Spinal cord (tissue), 10 donors: ENCODE measurements at places on chromosomes 4 and X.

GRCh38 chrX:42495139-42495538 lies 282.8 kb downstream of the PPP1R2C start:
- no peak for DNase-seq

DNA sequence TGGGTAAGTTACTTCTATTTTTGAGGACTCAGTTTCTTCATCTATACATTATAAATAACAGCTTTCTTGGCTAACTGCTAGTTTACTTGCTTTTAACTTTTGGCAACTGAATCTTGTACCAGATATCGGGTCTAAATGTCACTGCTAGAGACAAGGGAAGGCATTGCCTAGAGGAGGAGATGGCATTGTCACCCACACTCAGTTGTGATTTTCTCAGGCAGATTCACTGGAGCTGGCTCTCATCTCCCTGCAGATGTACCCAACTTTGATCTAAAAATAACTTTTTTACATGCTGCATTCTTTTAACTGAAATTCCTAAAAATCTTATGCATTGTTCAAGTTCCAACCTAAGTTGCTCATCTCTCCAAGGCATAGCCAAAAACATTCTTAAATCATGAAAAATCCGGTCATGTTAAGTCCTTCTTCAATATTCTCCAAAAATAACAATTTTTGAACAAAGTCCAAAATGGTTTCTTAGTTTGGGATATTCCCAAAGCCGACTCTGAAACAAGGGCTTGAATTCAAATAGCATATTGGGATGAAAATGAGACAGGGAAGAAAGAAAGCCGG lies 469.0 kb upstream of the BOD1L1 start:
- no peak for DNase-seq

GRCh38 chr4:85107553-85107952 lies 141.1 kb upstream of the WDFY3 start:
- no peak for DNase-seq

- no peak for DNase-seq
These were observed 20.0 kb upstream of the MECP2 start for GRCh38 chrX:154117566-154117965.

DNA sequence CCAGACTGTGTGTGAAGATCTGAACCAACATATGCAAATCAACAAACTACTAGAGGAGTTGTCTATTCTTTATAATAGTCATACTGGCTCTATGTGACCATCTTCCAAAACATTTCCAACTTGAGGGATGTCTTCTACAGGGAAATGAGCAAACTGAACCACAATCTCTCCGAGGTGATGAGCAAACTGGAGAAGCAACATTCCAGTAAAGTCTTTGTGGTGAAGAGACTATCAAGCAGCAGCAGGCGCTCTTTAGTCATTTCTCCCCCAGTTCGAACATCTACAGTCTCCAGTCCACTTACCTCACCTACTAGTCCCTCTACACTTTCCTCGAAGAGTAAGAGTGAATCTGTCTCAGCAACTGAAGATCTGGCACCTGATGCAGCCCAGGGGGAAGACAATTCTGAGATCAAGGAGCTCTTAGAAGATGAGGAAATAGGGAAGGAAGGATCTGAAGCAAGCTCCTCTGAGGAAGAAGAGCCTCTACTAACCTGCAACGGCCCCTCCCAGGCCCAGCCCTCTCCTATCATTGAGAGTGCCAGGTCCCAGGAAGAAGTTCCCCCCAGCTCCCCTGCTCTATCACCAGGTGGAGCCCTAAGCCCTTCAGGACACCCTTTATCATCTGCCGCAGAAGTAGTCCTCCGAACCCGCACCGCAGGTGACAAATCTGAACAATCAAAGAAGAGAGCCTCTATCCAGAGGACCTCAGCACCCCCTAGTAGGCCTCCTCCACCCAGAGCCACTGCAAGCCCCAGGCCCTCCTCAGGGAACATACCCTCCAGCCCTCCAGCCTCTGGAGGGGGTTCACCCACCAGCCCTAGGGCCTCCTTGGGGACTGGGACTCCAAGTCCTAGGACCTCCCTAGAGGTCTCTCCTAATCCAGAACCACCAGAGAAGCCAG lies 98.1 kb downstream of the HNRNPD start:
- DNase-seq: no peak

DNA sequence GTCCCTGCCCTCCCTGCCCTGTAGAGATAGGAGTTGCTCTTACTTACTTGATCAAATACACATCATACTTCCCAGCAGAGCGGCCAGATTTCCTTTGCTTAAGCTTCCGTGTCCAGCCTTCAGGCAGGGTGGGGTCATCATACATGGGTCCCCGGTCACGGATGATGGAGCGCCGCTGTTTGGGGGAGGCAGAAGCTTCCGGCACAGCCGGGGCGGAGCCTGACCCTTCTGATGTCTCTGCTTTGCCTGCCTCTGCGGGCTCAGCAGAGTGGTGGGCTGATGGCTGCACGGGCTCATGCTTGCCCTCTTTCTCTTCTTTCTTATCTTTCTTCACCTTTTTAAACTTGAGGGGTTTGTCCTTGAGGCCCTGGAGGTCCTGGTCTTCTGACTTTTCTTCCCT lies 12.5 kb upstream of the IRAK1 start:
- no peak for DNase-seq

- no peak for DNase-seq
These were observed 739 bp downstream of the GAK start for GRCh38 chr4:931194-931959.

DNA sequence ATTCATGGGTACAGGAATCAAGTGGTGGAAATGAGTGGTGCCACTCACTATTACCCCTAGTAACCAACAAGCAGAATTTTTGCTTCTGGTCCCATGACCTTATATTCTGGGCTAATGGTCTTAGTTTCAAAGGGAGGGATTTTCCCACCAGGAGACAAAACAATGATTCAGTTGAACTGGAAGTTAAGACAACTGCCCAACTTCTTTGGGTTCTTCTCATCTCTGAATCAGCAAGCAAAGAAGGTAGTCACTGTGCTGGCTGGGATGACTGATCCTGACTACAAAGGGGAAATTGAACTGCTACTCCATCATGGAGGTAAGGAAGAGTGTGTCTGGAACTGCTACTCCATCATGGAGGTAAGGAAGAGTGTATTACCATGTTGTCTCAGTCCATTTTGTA lies 87.2 kb downstream of the IL13RA2 start:
- no peak for DNase-seq

- no peak for DNase-seq
These were observed 242.1 kb downstream of the ADAMTS3 start for GRCh38 chr4:72326692-72327632.

DNA sequence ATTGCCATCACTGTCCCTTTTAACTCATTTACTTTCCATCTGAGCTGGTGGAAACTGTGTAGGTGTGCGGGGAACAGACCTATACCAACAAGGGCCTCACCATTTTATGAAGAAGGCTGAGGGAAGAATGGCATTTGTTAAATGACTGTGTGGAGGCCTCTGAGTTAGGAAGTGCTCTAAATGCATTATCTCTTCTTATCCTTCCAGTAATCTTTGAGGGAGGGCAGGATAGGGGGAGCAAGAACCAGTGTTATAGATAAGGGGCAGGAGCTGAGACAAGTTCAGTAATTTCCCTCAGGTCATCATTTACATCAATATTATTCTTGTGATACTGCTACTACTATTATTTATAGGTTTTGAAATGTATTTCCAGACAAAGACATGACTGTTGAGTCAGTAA lies 122.4 kb upstream of the PDLIM3 start:
- no peak for DNase-seq

GRCh38 chrX:119696251-119696890 lies 3.4 kb upstream of the SEPTIN6 start:
- DNase-seq: no peak

GRCh38 chr4:36391411-36391810 lies 110.0 kb downstream of the DTHD1 start:
- DNase-seq: peak; percentile 62

DNA sequence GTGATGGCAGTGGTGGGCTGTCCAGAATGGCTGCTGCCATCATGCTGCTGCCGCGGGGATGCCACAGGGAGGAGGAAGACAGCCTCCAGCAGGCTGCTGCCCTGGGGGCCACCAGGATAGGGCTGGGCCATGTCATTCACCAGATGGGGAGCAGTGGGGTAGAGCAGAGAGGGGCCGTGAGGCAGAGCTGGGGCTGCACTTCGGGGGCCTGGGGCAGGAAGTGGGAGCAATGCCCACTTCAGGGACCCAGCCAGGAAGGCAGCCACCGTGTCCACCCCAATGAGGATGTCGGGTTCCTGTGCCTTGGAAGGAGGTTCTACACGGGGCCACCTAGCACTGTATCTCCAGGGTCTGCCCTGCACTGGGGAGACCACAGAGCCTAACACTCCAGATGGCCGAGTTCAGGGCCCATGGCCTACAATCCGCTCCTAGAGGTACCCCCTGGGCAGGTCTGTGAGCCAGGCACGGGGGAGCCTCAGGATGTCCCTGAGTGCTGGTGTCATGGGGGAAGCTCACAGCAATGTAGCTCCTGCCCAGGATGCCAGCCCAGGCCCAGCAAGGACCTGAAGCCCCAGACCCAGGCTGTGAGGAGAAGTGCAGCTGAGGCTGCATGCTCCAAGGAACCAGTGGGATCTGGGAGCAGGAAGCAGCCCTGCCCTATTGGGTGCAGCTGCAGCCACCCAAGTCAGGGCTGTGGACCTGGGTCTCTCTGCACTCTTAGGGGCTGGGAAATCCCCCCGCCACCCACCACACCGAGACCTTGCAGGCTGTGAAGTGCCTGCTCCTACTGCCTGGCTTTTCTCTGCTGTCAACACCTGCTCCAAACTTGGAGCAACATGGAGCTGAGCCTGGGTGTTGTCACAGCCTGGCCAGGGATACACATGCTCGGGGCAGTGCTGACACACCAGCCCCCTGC lies 140.3 kb downstream of the PDHA2 start:
- no peak for DNase-seq

DNA sequence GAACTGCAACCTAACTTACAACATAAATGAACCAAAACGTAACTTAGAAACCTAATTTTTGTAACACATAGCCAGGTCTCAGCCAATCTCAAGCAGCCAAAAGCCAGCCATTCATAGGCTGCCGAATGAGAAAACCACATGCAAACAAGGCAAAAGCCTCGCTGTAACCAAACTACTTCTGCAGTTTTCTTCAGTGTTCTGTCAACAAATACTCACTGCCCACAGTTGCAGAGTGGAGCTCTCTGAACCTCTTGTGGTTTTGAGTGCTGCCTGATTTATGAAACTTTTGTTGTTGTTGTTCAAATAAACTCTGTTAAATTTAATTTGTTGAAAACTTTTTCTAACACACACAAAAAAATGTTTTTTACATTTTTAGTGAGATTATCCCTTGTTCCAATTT lies 251.2 kb downstream of the PAPSS1 start:
- no peak for DNase-seq

GRCh38 chr4:55336138-55337034 lies 9.7 kb upstream of the SRD5A3 start:
- no peak for DNase-seq

DNA sequence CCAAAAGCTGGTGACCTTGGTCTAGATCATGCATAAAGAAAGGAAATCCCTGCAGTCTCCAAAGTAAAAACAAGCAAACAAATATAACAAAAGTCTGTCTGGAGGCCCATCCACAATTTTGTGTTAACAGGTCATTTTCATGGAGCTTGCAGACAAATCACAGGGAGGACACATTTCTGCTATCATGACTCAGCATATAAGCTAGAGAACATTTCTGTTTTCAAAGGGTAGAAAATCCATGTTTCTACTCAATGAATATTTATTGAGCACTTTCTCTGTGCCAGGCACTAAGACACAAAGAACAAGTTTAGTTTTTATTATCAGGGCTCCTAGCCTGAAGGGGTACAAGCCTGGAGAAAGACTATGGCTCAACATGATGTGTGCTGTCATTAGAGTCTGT lies 71.1 kb downstream of the PARM1 start:
- DNase-seq: no peak

DNA sequence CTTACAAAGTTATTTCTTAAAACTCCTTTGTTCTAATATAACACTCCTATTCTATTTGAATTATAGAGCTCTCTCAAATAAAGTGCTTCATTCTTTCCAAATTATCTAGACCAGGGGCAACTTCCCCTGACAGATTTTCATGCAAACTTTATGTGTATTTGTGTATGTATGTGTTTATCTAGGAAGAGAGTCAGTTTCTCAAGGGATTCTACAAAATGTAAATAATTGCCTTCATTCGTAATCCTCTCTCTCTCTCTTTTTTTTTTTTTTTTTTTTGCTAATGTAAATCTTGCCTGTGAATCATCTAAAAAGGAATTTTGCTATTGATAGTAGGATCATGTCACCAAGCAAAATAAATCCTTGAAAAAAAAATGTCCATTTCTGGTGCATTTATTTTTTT lies 38.9 kb upstream of the RBPJ start:
- DNase-seq: no peak

DNA sequence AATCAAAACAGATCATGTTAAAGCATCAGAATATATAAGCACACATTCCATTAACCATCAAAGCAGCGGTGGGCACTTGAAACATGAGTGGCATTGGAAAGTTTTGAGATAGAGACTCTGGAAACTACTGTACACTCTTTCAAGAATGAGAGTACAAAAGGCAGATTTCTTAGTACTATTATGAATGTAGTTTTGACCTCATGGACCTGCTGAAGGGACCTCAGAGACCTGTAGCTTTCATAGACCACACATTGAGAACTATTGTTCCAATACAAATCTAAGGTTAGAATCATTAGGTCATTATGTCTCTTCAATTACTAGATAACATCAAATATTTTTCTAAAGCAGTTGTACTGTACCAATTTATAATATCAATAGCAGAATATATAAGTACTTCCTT lies 283.6 kb downstream of the RPA4 start:
- no peak for DNase-seq

DNA sequence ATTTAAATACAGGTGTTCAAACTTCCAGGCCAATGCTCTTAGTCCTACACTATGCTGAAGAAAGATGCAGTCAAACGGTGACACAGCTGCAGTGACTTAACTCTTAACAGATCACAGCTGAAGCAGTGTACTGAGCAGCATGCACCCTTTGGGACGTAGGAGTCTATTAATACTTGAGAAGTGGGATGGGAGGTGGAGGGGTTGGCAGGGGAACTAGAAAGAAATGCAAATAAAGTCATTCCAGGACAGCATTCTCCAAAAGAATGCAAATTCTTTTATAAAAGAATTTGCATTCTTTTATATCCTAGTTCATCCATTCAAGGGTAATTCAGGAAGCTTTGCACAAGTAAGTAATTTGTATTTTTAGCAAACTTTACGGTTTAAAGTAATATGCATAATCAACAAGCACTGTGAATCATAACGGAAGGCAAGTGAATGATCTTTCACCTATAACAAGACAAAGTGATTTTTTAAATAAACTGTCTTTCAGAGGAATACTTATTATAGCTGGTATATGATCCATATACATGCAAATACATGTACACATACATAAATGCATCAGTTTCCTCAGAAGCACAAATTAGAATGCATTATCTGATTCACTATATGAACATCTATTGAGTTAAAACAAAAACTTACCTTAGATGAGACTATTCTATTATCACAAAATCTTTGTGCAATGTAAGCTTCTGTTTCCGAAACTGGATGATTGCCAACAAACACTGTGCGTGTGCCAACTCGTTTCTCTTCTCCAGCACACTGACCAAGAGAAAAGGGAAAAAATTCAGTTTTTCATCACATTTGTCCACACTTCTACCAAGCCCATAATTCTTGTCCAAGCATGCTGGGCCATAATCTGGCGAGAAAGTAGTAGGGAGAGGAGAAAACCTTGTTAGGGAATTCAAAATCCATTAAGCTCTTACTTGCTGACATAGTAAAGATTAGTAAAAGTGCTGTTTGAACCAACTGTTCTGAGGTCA lies 106.5 kb downstream of the ATP11C start:
- DNase-seq: peak; percentile 44

- no peak for DNase-seq
These were observed 251.7 kb upstream of the MAD2L1 start for GRCh38 chr4:120318196-120318846.
